ENCODE measurements at places on chromosomes 1 and 21.

DNA sequence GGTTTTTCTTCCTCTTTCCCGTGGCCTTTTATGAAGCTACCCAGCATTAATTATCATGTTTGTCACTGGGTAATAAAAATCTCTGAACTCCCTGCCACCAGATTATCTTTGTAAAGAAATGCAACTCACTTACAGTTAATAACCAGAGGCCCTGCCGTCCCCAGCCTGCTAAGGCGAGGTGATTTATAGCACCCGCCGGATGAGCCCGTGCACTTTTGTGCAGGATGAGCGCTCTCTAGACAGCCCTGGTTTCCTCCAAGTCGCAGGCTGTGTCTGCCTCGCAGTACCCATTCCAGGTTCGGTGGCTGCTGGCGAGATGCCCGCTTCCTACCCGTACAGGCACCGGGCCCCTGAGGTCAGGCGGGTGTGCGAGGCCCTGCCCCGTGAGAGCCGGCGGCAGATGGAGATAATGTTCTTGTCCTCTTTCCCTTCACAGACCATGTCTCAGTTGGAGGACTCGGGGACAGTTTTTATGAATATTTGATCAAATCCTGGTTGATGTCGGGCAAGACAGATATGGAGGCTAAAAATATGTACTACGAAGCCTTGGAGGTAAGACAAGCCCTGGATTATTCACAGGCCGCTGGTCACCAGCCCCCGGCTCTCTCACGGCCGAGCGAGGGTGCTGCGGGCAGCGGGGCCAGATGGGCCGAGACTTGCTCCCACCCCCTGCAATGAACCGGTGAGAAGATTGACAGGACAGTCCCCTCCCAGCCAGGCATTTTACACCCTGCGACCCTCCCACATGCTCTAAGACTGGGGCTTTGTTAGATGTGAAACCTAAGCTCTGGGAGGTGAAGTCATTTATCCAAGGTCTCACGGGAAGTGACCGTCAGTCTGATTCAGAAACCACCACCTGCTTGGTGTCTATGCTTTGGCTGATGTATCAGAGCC, 28.5 kb upstream of the SELENON start:
- H3K36me3 ChIP-seq: no peaks in the 10 kb centered on the region
- peaks cover 9% of the 10 kb centered on the region for H3K4me1 ChIP-seq
- no peak overlapping the region for H3K4me3 ChIP-seq
- no peak overlapping the region for H3K27ac ChIP-seq
- no peak for DNase-seq

GRCh38 chr21:30880914-30881313, 466 bp downstream of the KRTAP11-1 start:
- no peaks in the 10 kb centered on the region for H3K27me3 ChIP-seq
- H3K4me1 ChIP-seq: no peaks in the 10 kb centered on the region
- H3K4me3 ChIP-seq: no peak overlapping the region
- no peak for DNase-seq

DNA sequence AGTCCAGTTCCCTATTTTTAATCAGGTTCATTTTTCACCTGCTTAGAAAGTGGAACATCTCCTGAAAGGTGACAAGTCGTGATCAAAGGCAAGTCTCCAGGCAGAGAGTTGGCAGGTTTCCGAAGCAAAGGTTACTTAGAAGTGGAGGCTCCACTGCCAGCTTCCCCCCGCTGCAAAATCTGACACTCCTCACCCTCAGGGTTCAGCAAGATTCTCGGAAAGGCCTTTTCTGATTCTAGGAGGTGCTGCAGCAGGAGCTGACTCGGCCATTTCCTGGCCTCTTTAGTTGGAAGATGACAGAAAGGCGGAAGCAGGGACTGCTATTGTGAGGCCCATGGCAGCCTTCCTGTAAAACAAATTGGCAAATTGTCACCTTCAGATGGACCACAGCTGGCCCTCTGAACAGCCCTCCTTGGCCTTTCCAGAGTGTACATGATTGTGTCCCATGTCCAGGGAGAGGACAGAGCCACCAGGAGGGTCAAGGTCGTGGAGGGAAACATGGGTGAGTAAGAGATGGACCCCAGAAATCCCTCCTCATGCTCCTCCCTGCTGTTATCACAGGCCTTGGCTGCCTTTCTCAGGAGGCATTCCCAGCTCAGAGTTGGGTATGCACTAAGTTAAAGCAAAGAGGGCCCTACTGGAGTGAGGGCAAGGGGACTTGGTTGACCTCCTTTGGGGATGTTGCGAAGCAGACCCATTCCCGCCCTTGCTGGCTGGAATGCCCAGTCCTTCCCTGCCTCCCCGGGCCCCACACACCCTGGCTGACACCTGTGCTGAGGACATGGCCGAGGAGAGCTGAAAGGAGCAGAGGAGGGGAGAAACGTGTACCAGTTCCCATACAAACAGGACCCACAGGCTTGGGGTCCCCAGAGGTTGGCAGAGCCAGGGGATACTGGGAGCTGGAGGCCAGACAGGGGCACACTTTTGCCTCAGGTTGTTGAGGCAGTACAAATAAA, 115.5 kb upstream of the IRF2BP2 start:
- no peak overlapping the region for H3K27ac ChIP-seq
- no peak overlapping the region for H3K4me3 ChIP-seq
- H3K36me3 ChIP-seq: no peaks in the 10 kb centered on the region
- no peaks in the 10 kb centered on the region for H3K27me3 ChIP-seq

DNA sequence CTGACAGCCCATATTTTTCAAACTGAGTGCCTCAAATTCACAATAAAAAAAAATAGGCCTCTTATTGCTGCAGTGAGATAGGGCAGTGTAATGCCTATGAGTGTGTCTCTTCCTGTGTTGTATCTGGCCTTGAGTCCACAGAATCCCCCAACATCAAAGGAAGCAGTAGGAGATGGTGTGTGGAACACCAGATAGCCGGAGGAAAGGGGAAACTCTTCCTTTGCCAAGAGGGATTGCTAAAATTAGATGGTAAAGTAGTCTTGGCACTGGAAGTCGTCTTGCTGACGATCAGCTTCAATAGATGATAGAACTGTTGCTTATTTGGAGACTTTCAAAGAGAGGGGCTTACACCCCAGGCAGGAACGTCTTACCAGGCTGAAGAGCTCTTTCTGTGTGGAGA, 51.8 kb downstream of the RUNX1 start:
- no peaks in the 10 kb centered on the region for H3K4me1 ChIP-seq
- no peaks in the 10 kb centered on the region for H3K36me3 ChIP-seq
- DNase-seq: no peak
- H3K27ac ChIP-seq: no peak overlapping the region

- H3K4me3 ChIP-seq: no peak overlapping the region
- H3K4me1 ChIP-seq: no peaks in the 10 kb centered on the region
- no peak overlapping the region for H3K27ac ChIP-seq
- no peak for DNase-seq
- H3K36me3 ChIP-seq: no peaks in the 10 kb centered on the region
Observed at GRCh38 chr21:14040386-14040785, 170.4 kb downstream of the LIPI start.

DNA sequence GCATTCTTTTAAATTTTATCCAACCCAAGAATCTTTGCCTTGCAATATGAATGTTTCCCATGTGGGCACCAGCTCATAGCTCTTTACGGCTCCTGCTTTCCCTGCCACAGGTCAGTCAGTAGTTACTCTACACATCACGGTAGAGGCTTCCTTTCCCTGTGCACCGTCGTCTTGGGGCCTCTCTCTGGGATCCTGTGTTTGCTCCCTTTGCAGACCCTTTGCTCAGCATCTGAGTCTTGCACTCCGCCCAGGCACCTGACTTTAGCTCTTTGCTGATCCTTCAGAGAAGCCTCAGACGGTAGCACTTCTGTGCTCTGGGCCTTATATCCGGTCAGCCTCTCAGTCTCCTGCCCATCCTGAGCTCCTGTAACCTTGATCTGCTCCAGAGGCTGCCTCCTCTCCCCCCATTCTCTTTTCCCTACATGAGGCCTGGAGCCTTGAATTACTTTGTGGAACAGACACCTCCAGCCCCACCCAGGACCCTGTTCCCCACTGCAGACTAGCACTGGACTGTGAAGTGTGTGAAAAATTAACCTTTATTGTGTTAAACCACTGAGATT, 183.5 kb upstream of the HMGB4 start:
- no peak overlapping the region for H3K27ac ChIP-seq
- H3K27me3 ChIP-seq: no peaks in the 10 kb centered on the region
- H3K4me3 ChIP-seq: no peak overlapping the region
- H3K4me1 ChIP-seq: no peaks in the 10 kb centered on the region

Measured in H1 (cell line).